ENCODE measurements at places on chromosomes 1 and 21.
A peak's percentile ranks its signal among the peaks of the same experiment; 100 is the strongest.

DNA sequence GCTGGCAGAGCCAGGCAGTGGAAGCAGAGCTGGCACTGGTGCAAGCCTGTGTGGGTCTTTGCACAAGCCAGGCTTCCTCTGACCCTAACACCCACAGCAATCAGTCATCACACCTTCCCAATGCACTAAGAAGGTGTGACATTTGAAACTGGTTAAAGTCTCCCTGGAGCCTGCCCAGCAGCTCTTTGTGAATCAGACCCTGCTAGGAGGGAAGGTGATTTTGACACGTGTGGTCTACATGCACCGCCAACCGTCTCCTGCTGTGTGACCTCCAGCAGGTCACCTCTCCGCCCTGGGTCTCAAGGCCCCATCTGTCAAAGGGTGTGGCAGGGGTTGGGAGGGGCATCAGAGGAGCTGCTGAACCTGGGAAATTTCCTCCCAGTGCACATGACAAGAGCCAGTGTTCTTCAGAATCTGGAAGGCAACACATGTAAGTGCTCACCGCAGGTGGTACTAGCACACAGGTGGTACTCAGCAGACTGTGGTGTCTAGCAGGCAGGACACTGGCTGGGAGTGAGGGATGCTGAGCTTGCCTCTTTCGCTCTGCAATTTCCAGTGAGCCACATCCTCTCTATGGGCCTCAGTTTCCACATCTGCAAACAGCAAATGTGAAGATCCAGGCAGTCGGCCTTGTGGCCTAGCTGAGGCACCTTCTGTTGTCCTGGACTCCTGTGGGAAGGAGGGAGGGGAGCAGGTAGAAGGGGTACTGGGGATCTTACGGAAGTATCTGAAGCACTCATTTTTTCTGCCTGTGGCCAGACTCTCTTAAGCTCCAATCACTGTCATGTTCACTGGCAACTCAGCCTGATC lies 123.2 kb downstream of the DMRTB1 start:
- no peak overlapping the region for H3K27ac ChIP-seq
- no peak overlapping the region for H3K4me3 ChIP-seq
- peak; percentile 71 for DNase-seq
- no peaks in the 10 kb centered on the region for H3K36me3 ChIP-seq
- peaks cover 47% of the 10 kb centered on the region for H3K4me1 ChIP-seq

DNA sequence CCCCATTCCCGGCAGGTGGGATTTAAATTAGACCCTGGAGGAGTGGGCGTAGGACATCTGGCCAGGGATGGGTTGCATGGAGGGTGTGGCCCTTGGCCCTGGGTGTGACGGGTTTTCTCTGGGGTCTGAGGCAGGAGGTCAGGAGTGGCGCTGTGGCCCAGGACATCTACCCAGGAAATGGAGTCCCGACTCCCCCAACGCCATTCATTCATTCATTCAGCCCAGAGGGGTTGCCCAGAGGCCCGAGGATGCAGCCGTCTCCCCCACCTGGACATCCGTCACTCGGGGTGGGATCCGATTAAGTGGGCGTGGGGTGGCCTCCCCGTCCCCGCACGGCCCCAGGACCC lies 663 bp downstream of the ATP13A2 start:
- H3K27me3 ChIP-seq = no peaks in the 10 kb centered on the region
- peak overlapping the region; percentile 54 for H3K27ac ChIP-seq
- no peak for DNase-seq

GRCh38 chr1:245046315-245046714 lies 108.5 kb upstream of the KIF26B start:
- DNase-seq = no peak
- H3K36me3 ChIP-seq = no peaks in the 10 kb centered on the region
- H3K27me3 ChIP-seq = no peaks in the 10 kb centered on the region
- H3K4me3 ChIP-seq = no peak overlapping the region
- no peak overlapping the region for H3K27ac ChIP-seq
- no peaks in the 10 kb centered on the region for H3K4me1 ChIP-seq

DNA sequence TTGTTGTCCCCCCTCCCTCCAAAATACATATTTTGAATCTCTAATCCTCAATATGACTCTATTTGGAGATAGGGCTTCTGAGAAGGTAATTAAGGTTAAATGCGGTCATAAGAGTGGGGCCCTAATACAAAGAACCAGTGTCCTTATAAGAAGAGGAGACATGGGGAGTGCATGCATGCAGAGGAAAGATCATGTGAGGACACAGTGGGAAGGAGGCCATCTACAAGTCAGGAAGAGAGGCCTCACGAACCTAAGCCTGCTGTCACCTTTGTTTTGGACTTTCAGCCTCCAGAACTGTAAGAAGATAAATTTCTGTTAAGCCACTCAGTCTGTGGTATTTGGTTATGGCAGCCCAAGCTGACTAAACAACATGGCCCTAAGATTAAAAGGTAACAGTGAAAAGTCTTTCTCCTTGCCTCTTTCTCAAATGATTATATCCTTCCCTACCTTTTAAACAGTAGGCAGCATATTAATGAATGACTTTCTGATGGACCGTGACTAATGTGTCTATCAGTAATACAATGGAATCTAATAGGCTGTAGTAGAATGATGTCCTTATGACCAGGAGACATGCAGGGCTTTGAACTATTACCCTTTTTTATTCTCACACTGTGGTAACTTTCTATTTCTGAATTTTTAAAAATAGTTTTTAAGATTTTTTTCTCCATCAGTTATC lies 40.6 kb upstream of the ST6GALNAC3 start:
- no peaks in the 10 kb centered on the region for H3K4me1 ChIP-seq
- H3K36me3 ChIP-seq = no peaks in the 10 kb centered on the region
- H3K4me3 ChIP-seq = no peak overlapping the region
- H3K27me3 ChIP-seq = no peaks in the 10 kb centered on the region
- no peak overlapping the region for H3K27ac ChIP-seq

DNA sequence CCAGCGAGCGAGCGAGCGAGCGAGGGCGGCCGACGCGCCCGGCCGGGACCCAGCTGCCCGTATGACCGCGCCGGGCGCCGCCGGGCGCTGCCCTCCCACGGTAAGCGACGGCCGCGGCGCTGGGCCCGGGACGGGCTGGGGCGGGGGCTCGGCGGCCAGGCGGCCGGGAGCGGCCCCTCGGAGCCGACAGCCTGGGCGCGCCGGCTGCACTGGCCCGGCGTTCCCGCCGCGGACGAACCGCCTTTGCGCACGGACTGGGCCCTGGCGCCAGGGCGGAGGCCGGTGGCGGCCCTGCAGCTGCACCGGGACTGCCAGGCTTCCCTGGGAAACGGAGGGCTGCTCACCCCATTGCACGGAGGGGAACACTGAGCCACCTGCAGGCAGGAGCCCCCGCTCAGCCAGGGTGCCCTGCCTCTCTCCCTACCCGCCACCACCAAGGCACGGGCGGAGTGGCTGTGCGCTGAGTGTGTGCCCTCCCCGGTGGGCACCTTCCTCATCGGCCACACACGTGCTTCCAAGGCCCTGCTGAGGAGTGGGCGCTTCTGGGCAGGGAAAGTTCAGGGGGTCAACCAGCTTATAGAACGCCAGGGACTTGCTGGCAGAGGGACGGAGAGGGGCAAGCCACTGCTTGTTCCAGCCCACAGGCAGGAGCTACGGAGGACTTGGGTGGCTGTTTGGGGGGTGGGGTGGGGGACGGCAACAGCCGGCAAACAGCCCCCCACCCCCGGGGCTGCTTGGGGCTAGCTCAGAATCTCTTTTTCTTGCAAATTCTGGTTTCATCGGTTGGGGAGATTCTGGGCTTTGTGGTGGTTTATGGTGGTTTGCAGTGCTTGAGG lies 532 bp downstream of the CSF1 start:
- no peak for DNase-seq
- H3K4me3 ChIP-seq = peak overlapping the region; percentile 71
- H3K27me3 ChIP-seq = no peaks in the 10 kb centered on the region
- peak overlapping the region; percentile 64 for H3K27ac ChIP-seq
- peaks cover 51% of the 10 kb centered on the region for H3K4me1 ChIP-seq

DNA sequence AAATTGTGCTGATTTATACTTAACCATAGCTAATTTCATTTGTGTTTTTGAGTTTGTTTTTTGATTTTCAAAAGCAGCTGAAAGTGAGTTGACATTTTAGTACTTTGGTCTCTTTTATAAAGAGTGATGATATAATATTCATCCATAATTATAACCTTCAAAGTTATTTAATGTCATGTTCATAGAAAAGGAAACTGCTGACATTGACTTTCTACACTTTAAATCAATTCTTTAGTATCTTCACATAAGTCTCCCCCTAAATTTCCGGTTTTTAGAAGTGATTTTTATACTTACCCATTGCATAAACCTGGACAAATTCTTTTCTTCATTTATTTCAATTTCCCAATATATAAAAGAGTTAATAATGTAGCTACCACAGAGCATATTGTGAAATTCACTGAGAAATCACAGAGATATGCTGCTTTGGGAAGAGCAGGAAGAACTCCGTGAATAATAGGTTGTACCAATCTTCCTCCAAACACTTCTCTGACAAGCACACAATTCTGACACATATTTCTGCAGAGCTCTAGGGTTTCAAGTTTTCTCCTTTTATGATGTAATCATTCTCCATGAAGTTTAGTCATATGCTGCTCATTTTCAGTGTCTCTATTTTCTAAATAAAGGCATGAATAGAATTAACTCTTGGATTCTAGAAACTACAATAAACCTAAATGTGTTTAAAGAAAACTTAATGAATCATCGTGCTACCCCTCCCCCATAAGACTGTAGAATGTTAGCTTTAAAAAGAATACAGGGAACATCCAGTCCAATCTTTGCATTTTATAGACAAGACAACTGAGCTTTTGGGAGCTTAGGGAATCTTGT lies 25.6 kb upstream of the CDC42BPA start:
- no peak overlapping the region for H3K4me3 ChIP-seq
- H3K4me1 ChIP-seq = no peaks in the 10 kb centered on the region
- H3K27me3 ChIP-seq = no peaks in the 10 kb centered on the region

- no peaks in the 10 kb centered on the region for H3K4me1 ChIP-seq
- no peaks in the 10 kb centered on the region for H3K36me3 ChIP-seq
- no peak overlapping the region for H3K27ac ChIP-seq
- DNase-seq = no peak
- H3K4me3 ChIP-seq = no peak overlapping the region
- no peaks in the 10 kb centered on the region for H3K27me3 ChIP-seq
Measured at GRCh38 chr1:63882048-63882704, 108.4 kb downstream of the ROR1 start.

DNA sequence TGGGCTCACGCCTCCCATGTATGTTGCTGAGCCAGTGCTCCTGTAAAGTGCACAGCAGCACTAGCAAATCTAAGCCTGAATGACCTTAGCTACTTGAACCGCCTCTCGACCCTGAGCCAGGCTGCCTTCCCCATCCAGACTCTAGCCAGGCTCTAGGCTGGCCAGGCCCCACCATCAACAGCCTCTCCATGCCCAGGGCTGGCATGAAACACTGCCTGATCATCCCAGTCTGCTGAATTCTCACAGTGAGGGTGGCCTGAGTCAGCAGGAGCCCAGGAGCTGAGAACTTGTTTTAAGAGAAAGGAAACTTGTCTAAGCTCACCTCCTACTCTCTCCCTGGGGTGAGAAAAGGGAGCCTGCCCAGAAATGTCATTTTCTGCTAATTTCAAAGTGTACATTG lies 733.3 kb downstream of the PTPRU start:
- no peak overlapping the region for H3K27ac ChIP-seq
- H3K4me3 ChIP-seq = no peak overlapping the region
- DNase-seq = no peak
- no peaks in the 10 kb centered on the region for H3K27me3 ChIP-seq
- H3K4me1 ChIP-seq = no peaks in the 10 kb centered on the region

DNA sequence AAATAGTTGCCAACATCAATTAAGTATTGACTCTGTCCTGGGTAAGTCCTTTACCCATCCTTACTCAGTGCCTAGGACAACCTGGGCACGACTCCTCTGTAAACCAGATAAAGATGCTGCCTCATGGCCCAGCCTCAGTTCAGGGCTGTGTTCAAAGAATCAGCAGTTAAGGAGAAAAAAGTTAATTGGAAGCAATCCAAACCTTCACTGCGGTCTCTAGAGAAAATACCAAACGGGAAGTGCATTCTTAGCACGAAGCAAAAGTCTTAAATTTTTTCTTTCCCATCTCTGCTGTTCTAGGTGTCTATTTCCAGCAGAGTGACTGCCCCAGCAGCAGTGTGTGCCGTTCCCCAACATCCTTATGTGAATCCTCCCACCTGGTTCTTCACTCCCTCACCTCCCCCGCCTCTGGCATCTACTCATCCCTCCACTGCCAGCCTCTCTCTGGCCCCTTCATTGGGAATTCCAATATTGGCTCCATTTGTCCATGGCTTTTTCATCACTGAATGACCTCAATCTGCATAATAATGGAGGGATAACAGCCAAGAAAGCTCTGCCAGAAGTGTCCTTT lies 23.2 kb downstream of the KANK4 start:
- no peak overlapping the region for H3K4me3 ChIP-seq
- H3K4me1 ChIP-seq = peaks cover 4% of the 10 kb centered on the region
- no peak overlapping the region for H3K27ac ChIP-seq
- H3K27me3 ChIP-seq = no peaks in the 10 kb centered on the region
- H3K36me3 ChIP-seq = no peaks in the 10 kb centered on the region

DNA sequence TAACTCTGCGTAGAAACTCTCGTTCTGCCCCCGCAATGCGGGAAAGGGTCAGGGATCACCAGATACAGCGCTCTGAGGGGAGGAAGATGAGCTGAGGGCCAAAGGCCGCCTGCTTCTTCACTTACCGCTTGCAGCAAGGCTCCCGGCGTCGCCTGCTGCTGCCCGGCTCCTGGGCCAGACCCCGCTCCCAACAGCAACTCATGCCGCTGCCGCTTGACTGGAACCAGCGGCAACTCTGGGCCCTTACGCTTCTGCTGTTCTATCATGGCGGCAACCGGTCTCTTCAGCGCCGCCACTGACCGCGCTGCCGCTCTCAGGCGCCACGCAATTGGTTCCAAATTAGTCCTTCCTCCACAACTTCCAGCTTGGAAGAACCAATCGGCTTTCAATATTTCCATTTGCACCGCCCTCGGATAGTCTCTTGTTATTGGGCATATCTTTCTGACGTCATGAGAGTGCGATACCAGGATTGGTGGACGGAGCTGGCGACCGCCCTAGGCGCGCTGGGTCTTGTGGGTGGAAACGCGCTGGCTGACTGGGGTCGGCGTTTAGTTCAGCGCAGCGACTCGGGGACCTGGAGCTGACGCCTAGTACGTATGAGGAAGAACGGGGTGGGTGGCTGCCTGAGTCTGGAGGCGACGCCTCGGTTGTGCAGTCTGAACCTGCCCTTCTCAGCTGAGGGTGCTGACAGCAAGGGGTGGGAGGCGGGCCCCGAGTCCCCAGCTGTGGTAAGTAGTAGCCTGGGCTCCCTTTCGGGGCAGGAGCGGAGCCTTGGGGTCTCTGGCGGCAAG lies at the start of the genes SNRNP40 and ZCCHC17:
Gene SNRNP40, minus strand, starts transcription at position 303 of the 791 bp plus-strand sequence. Its CDS starts 37 bp downstream, at position 266.
Gene ZCCHC17, plus strand, starts transcription at position 547 of the 791 bp plus-strand sequence. CDS start 13,067 bp downstream, outside the sequence.
- peak within 1 kb of the TSS; percentile 96 for H3K4me3 ChIP-seq
- no peaks in the 10 kb centered on the region for H3K27me3 ChIP-seq
- DNase-seq = peak; percentile 91
- H3K27ac ChIP-seq = peak within 1 kb of the TSS; percentile 97
- H3K4me1 ChIP-seq = peaks cover 34% of the 10 kb centered on the region

All from CD8-positive, alpha-beta memory T cell (primary cell).